T47D (cell line): ENCODE measurements at places on chromosomes 5 and 9.
A peak's percentile ranks its signal among the peaks of the same experiment; 100 is the strongest.

GRCh38 chr9:113246928-113247327 is 25.6 kb downstream of the SLC31A1 start:
- DNase-seq = no peak

DNA sequence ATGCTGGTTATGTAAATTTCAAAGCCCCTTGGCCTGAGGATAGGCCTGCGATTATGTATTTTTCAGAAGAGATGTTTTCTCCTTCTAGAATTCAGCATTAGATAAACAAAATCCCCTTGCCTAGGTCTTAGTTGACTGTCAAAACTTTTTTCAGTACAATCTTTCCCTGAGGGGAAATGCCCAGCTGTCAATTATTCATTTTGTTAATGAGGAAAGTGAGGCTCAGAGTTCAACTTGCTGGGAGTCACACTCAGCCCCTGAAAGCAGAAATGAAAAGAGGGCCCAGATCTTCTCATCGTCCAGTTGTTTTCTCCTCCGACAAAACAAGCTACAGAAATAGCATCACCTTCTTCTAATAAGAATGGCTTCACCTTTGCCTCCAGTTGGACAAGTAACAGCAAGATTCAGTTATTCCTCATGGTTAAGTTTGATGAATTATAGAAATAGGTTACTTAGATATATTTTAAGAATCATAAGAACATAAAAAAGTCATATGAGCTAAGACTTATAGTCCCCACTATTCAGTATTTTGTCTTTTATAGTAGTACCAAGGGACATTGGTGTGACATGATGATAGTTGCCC is 627.1 kb upstream of the WWC1 start:
- DNase-seq = no peak

DNA sequence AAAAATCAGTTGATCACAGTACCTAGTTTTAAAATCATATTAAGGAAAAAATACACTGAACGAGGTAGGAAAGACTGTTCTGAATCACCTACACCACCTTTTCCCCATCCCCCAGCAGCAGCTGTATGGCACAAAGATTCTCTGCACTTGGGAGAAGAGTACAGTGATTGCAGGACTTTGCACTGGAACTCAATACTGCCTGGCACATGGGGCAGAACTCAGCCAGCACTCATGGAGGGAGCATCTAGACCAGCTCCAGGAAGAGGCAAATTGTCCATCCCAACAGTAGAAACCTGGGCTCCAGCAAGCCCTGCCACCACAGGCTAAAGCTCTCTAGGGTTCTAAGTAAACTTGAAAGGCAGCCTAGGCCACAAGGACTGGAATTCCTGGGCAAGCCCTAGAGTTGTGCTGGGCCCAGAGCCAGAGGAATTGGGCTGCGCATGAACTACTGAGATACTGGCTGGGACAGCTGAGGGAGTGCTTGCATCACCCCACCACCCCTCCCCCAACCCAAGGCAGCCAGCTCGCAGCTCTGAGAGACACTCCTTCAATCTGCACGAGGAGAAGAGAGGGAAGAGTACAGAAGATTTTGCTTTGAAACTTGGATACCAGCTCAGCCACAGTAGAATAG is 654.4 kb upstream of the CDH6 start:
- DNase-seq = no peak

GRCh38 chr5:135604056-135604455 is 25.3 kb upstream of the CXCL14 start:
- peak; percentile 66 for DNase-seq

GRCh38 chr5:144131261-144131660 is 39.2 kb downstream of the YIPF5 start:
- DNase-seq = no peak

DNA sequence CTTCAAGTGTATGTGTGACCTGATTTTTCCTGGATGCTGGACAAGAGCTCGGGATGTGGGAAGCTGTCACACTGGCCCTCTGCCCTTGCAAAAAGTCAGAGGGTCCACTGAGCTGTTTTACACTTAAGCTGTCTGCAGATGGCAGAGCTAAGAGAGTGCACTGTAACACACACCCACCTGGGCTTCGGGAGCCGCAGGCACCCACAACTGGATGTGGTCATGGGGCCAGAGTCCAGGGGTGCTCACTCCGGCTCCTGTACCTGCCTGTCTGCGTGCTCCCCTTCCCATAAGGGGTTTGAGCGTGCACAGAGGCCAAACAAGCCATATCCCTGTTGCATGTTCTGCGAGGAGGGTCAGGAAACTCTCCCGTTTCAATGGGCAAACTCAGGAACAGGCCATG is 82.5 kb downstream of the LRRC70 start:
- DNase-seq = no peak

- peak; percentile 95 for DNase-seq
These were observed at the start of gene PRRT1B for GRCh38 chr9:131545003-131545785. Gene PRRT1B (plus strand): TSS chr9:131545523. CDS start chr9:131545616, 93 bp downstream.

DNA sequence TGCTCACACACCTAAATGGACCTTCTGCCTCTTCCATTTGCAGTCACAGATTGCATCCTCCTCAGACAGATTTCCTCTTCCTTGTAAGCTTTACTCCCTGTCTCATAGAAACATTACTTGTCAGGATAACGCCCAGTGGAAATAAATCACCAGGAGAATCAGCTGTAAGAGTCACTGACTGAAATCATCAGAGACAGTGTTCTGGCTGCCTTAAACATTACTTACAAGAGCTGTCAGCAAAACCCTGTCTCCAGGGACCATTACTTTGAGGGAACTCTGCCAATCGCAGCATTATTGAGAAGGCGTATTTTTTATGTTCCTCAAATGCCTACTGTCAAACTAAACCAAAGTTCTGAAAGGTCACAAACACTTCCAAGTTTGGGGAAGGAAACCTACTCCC is 5.9 kb downstream of the DPYSL3 start:
- DNase-seq = no peak

GRCh38 chr5:125151150-125151900 is 404.9 kb upstream of the ZNF608 start:
- DNase-seq = no peak

DNA sequence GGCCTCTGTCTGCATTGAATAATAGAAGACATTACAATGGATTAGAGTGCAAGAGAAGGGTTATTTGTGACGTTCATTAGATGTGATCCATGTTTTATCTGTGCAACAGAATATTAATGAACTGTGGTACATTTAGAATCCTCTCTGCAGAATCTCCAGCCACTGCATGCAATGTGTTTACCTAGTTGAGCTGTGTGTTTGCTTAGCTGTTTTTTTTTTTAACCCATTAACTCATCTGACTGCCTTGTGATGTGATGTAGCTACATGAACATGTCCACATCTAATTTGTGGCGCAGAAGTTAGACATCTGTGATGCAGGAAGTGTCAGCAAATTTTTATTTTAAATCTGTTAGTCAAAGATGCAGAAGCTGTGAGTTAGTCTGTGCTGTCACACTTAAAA is 236.9 kb downstream of the CD180 start:
- DNase-seq = peak; percentile 24

- DNase-seq = no peak
These were observed 127.3 kb downstream of the XRCC4 start for GRCh38 chr5:83204651-83205050.

- DNase-seq = no peak
These were observed 22.0 kb downstream of the FGF10 start for GRCh38 chr5:44367203-44367602.

GRCh38 chr9:89350988-89351557 is 32.8 kb downstream of the SECISBP2 start:
- DNase-seq = no peak

DNA sequence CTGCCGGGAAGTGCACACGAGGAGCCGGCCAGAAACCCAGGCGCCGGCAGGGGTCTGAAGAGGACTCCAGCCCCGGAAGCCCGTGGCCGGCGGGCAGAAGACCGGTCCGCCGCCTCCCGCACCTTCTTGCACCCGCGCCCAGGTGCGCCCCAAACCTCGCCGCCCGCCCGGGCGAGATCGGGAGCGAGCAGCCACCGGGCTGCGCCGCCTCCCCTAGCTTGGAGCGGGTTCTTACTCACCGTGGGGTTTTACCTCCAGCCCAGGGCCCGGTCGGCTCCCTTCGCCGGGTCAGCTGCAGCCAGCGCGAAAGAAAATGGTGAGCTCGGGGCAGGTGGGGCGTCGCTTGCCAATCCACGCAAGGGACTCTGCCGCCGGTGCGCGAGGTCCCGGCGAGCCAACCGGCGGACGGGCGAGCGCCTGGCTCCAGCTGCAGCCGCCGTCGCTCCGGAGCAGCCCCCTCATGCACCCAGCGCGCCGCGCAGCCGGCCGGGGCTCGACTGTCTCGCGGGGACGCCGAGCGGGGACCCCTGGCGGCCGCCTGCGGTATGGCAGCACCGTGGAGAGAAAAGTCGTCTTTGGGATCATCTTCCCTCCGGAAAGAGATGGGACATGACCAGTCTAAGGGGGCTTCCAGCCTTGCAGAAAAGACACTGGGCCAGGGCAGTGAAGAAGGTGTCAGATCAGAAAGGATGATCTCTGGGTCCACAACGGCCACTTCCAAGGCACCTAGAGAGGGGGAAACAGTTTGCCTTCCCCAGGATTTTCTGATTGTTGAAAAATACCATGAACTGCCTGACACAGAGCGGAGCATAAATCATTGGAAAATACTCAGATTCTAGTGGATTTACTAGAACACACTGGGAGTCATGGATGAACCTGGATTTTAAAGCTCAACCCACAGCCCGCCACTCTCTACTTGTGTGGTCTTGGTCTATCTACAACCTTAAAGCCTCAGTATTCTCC is at the start of gene MOB3B:
MOB3B (minus strand) TSS at position 499 of the 963 bp plus-strand sequence. CDS start 74,264 bp downstream, outside the sequence.
- peak; percentile 42 for DNase-seq

GRCh38 chr5:56101180-56101579 is 106.4 kb upstream of the IL6ST start:
- no peak for DNase-seq

- DNase-seq = no peak
These were observed 5.1 kb upstream of the RAB14 start for GRCh38 chr9:121206516-121207370.

DNA sequence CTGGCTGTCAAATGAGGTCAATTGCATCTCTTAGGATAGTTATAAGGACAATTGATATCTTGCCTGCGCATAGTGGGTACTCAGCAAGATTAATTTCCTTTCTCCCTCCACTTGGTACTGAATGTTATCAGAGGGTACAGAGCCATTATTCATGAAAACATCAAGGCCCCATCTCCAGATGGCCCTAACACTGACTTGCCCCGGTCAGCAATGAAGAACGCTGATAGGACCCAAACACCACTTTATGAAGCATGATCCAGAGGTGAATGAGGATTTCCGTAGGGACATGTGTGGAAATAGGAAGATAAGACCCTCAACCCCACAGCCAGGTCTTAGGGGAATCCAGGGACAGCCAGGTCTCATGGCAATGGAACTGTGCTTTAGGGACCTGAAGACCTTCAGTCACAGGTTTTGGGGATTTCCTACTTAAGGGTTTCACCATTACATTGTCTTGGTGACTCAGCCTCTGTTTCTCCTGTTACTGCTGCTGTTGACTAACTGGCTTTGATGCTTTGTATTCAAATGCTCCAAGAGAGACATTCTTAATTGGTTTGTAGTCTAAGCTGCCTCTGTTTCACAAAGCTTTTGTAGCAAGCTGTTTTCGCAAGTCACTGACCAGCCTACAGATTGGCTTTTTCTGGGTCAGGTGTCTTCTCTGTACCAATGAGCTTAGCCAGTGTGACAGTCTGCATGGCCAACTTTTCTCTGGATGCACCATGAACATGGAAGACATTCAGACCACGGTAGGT is 35.3 kb upstream of the IQGAP2 start:
- no peak for DNase-seq

DNA sequence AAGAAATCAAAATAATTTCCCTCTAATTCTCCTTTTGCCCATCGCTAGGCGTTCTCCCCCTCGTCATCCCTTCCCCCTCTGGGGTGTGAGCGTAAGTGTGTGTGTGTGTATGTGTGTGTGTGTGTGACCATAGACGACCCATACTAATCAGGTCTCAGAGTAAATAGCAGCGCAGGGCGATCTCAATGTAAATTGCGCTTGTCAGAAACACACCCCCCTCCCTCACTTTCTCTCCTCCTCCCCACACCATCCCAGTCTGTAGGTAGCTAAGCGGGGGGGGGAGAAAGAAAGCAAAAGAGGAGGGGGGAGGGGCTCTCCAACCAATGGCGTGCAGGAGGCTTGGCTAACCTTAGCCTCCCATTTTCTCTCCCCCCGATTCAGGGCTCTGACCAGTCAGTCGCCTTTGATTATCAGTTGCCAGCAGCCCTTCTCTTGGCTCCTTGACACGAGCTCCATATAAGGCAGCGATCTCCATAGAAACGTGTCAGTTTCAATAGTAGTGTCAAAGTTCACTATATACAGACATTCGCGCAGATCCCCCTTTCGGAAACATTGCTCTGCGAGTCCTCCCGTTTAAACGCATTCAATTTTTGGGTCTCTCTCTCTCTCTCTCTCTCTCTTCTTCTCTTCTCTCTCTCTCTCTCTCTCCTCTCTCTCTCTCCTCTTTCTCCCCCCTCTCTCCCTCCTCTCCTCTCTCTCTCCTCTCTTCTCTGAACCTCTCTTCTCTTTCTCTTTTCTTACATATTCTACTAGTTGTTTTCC is at the start of gene NR2F1:
NR2F1 (plus strand) TSS at position 546 of the 762 bp plus-strand sequence. CDS start 1,802 bp downstream, outside the sequence.
- peak; percentile 63 for DNase-seq

DNA sequence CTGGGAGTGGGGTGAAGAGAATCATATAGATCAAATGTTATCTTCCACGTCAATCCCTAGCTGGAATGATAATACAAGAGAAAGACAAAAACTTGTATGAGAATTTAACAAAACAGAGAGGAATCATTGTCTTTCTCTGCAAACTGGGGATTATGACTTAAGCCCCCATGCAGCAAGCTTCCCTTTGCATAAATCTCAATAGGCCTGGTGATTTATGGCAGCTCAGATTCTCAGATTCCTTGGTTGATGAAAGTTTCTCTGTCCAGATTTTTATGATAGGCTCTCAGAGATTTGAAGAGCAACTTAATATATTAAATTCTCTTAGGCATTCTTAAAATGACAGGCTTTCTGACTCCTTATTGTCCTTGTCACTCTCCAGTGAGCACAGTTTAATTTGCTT is 56.0 kb downstream of the RASGRF2 start:
- DNase-seq = no peak

DNA sequence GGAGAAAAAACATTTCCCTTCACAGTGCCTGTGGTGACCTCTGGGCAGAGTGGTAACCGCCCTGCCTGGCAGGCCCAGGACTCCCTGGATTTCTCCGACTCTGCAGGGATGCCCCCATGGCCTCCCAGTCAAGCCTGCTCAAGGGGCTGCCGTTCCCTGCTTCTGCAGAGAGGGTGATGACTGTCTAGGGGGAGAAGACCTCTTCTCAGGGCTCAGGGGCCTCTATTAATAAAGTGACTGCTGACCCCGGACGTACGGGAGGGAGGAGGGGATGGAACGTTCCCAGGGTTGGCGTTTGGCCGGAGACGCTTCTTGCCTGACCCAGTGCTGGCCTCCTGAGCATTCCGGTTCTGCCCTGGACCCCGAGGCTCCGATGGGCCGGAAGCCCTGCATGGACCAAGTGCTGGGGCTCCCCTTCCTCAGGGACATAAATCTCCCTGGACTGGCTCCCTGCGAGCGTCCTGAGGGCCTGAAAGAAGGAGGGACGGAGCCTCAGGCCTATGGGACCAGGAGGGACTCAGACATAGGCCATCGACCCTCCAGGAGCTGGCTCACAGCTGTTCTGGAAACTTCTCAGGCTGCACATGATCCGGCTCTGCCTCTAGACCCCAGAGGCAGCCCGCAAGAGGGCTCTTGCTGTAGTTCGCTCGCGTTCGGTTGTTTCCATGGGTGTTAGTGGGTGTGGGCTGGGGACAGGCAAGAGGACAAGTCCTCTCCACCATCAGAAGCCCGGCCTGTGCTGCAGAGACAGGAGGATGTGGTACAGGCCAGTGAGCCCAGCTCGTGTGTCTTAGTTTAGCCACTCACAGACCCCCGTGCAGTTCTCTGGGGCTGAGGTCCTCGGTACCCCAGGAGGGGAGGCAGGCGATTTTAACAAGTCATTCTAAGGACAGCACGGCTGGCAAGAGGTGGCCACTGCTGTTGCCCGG is 8.1 kb upstream of the RNU6ATAC start:
- DNase-seq = no peak

GRCh38 chr5:14475045-14475444 is 106.5 kb upstream of the OTULINL start:
- no peak for DNase-seq
